ENCODE measurements at places on chromosomes 5 and 9. TPM values are rescaled to one million over a fixed set of nuclear protein-coding genes. Genes with fewer than 3 reads are reported as not detected.

- no peak for DNase-seq
Observed at GRCh38 chr9:81461196-81461595, 228.2 kb downstream of the TLE1 start.

DNA sequence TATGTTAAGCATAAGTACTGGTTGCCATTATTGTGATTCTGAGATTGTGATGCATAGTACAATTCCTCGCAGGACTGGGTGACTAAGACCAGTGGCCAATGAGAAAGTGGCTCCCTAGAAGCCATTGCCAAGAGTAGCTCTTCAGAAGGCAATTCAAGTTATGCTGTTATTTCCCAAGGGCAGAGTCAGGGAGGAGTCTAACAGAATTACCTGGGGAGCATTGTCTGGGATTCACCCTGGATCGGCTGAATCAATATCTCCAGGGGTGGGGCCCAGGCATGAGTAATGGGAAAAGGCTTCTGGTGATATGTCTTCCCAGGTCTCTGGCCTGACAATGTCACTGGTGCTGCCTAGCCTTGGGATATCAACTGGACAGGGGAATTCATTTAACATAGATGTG, 10.9 kb upstream of the ARHGEF28 start:
- no peak for DNase-seq

DNA sequence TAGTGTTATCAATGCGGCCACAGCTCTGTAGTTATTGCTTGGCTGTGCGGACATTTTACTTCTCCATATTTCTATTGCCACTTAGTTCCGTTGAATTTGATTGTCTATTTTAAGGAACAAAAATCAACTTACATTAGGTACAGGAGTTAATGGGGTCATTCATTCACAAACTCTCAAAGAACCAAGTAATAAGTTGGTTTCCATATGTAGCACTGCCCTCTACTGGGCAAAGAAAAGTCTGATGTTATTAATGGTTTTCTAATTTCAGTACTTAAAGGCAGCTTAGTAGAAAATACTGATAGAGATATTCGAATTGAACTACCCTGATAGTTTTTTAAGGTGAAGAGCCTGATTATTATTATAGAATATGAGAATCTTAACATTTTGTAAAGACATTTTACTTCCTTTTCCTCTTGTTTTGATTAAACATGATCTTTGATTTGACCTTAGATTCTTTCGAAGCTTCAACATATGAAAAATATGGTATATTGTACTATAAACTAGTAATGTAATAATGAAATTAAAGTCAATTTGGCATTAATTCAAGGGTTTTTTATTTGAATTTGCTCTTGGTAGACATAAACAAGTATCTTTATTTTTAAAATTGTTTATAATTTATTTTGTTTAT, 119.5 kb upstream of the CTNND2 start:
- DNase-seq = peak; percentile 32

DNA sequence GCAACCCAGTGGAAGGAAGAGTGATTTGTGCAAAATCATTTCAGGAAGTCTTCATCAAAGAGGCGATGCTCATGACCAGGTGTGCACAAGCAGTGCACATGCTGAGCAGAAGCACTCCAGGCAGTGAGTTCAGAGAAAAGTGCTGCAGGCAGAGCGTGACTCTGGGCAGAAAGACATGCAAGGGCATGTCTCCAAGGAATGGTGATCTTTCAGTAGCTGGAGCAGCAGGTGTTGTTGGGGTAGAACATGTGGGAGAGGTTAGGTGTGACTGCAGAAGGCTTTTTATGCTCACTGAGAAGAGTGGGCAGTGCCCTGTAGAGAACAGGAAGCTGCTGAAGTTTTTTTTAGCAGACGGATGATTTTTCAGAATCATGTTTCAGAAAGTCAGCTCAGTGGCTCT, 545.4 kb upstream of the TLE4 start:
- DNase-seq = peak; percentile 54

Gene GMCL2
- not detected for total RNA-seq

Gene ACOT12
- total RNA-seq = 0.10 TPM

Gene SNCB
- total RNA-seq = not detected
